ENCODE measurements at places on chromosomes 2 and 18. TPM values are rescaled to one million over a fixed set of nuclear protein-coding genes. Genes with fewer than 3 reads are reported as not detected.

- DNase-seq, result no peak
Observed at GRCh38 chr2:72031346-72032110, 116.1 kb downstream of the CYP26B1 start.

DNA sequence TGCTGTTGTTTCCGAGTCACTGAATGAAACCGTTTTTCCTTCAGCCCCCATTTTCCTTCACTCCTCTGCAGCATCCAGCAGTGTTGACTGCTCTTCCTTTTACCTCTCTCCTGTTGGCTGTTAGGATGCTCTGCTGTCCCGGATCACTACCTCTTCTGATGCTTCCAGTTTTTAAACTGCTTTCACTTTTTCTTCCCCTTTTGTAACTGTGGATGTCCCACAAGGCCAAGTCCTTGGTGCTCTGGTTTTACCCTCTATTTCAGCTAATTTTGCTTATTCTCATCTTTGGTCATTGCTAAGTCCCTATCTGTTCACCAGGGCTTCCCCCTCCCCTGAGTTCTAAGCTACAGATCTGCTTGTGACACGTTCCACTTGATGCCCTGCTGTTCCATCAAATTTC lies 39.4 kb upstream of the MAP4K3 start:
- no peak for DNase-seq

Gene HOXD13
- 0.36 TPM for polyA plus RNA-seq

GRCh38 chr2:68377137-68377780 lies 12.2 kb downstream of the PLEK start:
- DNase-seq, result no peak

GRCh38 chr2:233799087-233799665 lies 21.0 kb downstream of the MROH2A start:
- DNase-seq, result peak; percentile 4

GRCh38 chr18:63697097-63697660 lies 5.6 kb upstream of the SERPINB11 start:
- no peak for DNase-seq

All from testis (tissue), 5 donors.